ENCODE measurements at places on chromosomes 12 and 14.

GRCh38 chr12:49244176-49244575 lies 20.7 kb upstream of the TUBA1C start:
- no peak for DNase-seq

DNA sequence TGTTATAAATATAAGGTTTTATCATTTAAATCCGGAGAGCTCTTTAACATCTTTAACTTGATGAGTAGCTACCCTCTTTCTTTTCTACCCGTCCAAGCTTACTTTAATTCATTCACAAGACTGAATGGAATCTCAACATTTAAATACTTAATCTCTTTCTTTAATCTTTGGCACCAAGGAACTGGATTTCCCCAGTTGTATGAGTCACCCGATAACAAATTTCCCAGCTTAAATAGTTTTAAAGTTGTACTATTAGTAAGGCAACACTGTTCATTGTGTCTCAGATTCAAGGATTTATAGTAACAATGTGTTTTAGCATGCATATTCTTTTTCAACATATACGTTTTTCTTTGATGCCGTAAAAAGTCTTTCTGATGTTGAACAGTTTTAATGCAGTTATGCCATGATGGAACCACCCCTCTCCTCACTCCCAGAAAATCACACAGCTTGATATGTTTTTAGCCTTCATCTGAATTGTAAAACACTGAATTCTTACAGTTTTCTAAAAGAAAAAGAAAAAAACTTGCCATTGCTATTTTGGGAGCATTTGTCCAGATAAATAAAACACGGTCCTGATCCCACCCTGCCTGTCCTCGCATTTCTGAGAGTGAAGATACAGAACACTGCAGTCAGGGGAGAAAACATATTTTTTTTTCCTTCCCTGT lies 16.0 kb upstream of the LRP6 start:
- DNase-seq = no peak

DNA sequence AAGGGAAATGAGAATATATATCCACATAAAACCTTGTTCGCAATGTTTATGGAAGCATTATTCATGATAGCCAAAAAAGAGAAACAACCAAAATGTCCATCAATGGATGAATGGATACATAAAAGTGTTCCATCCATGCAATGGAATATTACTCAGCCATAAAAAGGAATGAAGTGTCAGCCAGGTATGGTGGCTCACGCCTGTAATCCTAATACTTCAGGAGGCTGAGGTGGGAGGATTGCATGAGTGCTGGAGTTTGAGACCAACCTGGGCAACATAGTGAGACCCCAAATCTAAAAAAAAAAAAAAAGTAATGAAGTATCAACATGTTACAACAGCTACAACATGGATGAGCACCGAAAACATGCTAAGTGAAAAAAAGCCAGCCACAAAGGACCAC lies 23.6 kb upstream of the C12orf76 start:
- no peak for DNase-seq

GRCh38 chr12:86729739-86730138 lies 473.5 kb upstream of the MGAT4C start:
- DNase-seq = no peak

DNA sequence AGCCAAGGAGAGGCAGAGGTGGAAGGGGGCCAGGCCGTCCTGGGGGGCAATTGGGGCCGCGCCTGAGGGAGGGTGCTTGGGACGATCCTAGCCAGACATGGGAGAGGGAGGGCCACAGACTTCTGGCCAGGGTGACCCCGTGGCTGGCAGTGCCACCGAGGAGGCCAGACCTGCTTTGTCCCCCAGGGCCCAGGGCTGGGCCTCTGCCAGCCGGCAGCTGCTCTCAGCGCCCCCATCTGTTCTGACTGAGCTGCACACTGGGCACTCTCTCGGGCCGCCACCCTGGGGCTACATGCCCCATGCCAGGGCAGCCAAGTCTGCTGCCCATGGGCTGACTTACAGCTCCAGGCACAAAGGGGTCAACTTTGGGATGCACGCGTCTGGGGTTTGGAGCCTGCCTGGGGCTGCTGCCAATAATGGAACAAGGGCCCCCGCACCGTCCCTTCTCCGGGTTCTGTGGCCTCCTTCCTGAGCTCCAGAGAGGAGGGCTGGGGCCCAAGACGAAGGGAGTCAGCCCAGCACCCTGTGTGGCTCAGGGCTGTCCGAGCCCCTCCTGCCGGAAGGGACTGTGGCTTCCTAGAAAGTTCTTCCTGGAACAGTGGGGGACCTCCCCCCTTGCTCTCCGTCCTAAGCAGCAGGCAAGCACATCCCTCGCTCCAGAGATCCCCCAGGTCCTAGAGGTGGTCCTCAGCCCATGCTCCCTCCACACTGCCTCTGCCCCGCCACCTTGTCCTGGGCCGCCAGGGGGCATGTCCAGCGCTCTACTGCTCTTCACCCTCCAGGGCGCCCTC lies 1.1 kb downstream of the ADSS1 start:
- no peak for DNase-seq

GRCh38 chr12:76670776-76671175 lies 93.1 kb upstream of the ZDHHC17 start:
- DNase-seq = no peak

DNA sequence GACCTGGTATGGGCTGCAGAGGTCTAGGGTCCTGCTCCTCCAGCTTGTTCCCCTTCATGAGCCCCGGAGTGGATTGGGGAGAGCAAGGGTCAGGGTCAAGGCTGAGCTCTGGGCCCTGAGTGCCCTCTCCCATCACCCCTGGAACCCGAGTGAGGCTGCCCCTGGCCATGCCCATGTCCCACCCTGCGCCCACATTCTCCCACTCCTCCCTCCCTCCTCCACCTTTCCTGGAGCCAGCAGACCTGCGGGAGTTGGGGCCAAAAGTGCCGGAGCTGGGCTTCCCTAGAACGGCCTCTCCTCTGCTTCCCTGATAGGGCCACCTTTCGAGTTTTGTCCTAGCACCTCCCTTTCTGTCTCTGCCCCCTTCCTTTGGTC lies 590 bp downstream of the SCNN1A start:
- no peak for DNase-seq

Data from GM12864 (cell line).